ENCODE measurements at places on chromosomes 1 and 21.

GRCh38 chr1:245294020-245294419 is 139.2 kb downstream of the KIF26B start:
- no peak for DNase-seq

GRCh38 chr1:20371411-20371810 is 80.7 kb downstream of the VWA5B1 start:
- no peak for DNase-seq

- no peak for DNase-seq
These were observed 1.6 kb downstream of the RPF1 start for GRCh38 chr1:84480650-84481049.

- DNase-seq, result no peak
These were observed 2.2 kb upstream of the RNPC3 start for GRCh38 chr1:103523346-103523745.

- no peak for DNase-seq
These were observed 12.0 kb downstream of the SMG7 start for GRCh38 chr1:183484254-183484653.
